ENCODE measurements at places on chromosomes 6 and 20.

- no peak for DNase-seq
Observed at GRCh38 chr6:149899486-149899885, 1.6 kb upstream of the RAET1E start.

- no peak for DNase-seq
Observed at GRCh38 chr6:33699739-33700138, 11.8 kb downstream of the UQCC2 start.

GRCh38 chr6:90214461-90214860 lies 82.2 kb downstream of the BACH2 start:
- DNase-seq, result no peak

DNA sequence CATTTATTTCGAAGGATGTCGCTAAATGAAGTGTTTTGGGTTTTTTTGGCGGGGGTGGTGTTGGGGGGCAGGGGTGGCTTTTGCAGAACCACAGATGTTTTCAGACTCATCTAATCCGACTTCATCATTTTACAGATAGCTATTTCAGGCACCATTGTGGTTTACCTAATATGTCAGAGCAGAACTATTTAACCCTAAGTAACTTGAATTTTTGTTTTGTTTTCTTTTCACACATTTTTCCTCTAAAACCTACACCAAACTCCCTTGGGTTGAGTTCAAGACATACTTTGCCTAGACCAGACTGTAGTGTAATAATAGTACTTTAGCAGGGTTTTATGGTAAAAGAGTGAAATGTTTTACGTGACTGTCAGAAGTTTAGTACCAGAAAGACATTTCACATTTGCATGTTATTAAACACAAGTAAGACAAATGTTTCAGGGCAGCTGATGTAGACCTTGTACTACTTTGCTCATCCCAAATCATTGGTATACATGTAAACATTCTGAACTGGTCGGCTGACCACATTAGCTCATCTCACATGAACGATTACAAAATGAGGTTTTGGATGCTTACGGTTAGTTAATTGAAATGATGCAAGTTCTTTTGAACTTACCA lies 37.7 kb downstream of the MAP3K4 start:
- no peak for DNase-seq

DNA sequence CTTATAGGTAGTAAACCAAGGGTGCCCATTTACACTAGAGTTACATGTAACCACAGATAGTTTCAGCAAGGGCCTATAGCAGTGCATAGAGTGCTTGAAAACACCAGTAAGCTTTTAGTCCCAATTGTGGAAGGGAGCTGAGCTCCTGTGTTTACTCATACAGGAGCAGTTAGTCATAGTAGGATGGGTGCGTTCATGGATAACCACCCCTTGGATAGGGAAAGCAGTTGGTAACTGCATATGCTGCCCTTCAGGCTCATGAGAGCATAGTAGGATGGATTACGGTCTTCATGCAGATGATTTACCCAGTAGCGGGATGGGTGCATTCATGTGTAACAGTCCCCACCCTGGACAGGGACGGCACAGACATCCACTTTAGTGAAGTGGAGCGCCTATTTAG lies 45.1 kb downstream of the OR2B6 start:
- no peak for DNase-seq

DNA sequence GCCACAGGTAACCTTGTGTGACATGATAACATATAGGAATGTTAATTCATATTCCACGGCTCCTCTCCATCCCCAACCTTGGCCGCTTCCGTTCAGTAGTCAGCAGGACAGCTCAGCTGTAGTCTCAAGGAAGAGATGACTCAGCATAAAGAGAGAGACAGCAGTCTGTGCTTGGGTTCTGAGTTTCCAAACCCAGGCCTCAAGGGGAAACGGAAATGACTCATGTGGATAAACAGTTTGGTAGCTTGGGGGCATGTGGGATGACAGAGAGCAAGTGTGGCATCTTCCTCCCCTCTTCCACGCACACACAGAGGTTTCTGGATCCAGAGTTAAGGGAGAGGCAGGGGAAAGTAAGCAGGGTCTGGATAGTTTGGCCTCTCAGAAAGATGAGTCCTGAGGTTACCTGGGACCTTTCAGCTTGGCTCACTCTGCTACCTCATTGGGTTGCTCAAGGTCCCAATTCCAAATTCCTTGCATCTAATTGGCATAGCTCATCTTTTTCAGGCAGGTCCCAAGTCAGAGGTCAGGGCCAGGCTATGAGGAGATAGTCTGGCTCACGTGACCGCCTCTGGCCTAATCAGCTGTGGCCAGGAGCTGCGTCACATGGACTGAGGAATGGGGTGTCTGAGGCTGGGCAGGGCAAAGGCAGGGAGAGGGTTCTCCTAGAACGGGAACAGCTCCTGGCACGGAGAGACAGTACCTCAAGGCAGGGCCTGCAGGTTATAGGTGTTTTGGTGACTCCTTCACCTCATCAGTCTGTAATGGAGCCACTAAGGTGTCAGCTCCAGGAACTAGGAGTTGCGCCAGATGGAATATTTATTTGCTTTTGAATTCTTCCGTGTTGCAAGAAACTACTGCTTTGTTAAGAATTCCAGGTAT lies 36.5 kb upstream of the MLN start:
- DNase-seq, result peak; percentile 40

- DNase-seq, result no peak
Observed at GRCh38 chr6:138430361-138431145, 26.5 kb downstream of the HEBP2 start.

DNA sequence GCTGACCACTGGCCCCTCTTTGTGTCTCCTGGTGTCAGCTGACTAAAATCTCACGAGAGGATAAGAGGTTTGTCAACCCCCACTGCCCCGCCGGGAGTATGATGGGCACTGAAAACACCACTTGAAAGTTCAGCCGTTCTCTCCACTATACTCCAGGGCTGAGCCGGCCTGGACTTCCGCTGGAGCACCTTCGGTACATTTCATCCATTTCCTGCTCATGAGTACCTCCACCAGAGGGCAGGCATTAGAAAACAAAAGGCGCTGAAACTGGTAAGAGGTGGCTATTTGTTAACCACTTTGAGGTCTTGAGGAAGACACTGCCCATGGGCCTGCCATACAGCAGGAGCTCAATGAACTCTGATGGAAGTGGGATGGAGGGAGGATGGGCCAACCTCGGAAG lies 17.9 kb upstream of the ANKRD60 start:
- no peak for DNase-seq

GRCh38 chr6:14252271-14252850 lies 134.8 kb downstream of the CD83 start:
- no peak for DNase-seq

DNA sequence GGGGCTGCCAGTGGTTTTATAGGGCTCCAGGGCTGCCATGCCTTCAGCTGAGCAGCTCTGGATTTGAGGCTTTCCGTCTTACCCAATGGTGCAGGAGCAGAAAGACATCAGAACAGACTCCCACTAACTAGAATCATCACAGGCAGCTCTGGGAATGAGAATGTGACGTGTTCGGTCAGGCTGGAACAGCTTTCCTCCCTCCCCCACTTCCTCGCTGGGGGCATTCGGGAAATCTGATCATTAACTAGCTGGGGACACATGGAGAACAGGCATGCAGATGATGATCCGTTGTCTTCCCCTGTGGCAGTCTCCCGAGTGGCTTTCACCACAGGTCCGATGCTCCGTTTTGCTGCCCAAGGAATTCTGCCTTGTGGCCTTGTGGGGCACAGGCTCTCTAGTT lies 5.5 kb upstream of the MTG2 start:
- no peak for DNase-seq

- DNase-seq, result peak; percentile 93
Observed at GRCh38 chr6:110873981-110874879, at the start of gene AMD1. AMD1 (plus strand) TSS chr6:110874785; CDS start chr6:110875106, 321 bp downstream.

GRCh38 chr6:139115989-139116758 lies 18.7 kb upstream of the HECA start:
- DNase-seq, result no peak

DNA sequence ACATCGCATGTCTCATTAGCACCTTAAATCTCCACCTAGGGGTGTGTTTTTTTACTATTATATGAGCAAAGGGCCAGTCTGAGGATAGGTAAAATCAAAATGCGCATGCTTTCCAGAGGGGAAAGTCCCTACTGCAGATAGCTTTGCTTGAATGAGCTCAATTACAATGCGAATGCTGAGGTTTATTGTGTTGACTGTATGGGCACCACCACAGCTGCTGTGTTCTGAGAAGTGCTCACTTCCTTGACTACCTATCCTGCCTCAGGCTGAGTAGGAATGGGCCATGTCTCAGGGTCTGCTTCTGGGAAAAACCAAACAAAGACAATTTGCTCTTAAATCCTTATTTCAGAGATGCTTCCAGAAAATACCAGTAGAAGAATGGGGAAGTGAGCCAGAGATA lies 36.6 kb downstream of the MOCS1 start:
- no peak for DNase-seq
